ENCODE measurements at places on chromosomes 7 and 10.

DNA sequence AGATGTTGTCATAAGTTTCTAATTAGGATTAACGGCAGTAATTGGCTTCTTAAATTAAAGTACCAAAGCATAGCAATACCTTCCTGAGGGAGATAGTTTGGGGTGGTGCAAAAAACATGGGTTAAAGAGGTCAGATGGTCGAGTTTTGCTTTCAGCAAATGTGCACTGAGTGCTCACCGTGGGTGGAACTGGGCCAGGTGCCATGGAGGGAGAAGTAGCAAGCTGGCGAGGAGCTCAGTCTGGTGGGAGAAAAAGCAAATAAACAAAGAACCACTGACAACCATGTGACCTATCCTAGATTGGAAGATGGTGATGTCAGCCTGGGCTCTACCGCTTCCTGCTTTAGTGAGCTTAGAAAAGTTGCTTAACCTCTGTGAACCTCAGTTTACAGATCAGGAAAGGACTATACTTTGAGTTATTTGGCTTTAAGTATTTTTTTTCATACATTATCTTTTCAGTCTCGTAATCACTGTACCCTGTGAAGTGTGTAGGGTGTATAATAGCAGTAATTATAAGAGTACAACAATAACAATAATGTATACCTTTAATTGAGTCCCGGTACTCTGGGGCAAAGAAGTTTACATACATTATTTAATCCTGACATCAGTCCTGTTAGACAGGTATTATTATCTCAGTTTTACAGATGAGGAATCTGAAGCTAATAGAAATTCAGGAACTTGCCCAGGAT is 69.0 kb upstream of the PDCD4 start:
- no peak for DNase-seq

GRCh38 chr10:15241306-15241705 is 72.8 kb upstream of the NMT2 start:
- no peak for DNase-seq

DNA sequence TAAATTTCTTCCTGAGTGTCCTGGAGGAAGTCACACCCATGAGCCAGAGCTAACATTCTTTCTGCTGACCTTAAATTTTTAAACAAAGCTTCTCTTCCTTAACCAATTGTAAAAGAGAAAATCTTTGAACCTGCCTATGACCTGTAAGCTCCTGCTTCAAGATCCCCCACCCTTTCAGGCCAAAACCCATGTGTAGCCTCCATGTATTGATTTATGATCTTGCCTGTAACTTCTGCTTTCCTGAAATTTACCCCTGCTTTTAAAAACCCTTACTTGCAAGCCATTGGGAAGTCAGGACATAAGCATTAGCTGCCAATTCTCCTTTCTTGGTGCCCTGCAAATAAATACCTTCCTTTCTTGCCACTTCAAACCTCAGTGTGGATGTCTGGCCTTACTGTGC is 68.5 kb upstream of the HECTD2 start:
- no peak for DNase-seq

DNA sequence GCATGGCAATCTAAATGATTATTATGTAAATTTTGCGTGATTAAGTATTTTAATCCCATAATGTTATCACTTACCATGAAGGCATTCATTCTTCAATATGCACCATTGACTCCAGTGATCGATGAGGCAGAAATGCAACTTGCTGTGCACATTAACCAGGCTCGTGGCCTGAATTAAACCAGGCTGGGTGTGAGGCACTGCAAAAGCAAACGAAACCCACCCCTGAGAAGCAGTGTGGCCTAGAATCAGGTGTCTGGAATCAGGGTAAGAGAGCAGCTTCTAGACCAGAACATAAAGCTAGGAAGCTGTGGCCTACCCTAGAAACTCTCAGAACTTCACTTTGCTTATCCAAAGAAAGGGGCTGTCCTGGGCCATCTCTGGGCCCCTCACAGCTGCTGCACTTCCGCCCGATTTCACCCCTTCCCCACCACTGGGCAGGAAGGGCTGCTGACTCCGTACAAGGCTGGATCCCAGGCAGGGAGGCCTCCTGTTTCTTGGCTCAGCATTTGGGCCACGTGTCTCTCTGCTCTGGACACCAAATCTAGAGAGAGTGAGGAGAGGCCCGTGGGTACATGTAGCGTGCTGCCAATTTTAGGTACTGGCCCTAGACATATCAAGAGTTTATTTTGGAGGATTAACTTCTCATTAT is 4.4 kb downstream of the PTPRE start:
- no peak for DNase-seq

- no peak for DNase-seq
Observed at GRCh38 chr10:116780691-116781205, 38.4 kb upstream of the HSPA12A start.

DNA sequence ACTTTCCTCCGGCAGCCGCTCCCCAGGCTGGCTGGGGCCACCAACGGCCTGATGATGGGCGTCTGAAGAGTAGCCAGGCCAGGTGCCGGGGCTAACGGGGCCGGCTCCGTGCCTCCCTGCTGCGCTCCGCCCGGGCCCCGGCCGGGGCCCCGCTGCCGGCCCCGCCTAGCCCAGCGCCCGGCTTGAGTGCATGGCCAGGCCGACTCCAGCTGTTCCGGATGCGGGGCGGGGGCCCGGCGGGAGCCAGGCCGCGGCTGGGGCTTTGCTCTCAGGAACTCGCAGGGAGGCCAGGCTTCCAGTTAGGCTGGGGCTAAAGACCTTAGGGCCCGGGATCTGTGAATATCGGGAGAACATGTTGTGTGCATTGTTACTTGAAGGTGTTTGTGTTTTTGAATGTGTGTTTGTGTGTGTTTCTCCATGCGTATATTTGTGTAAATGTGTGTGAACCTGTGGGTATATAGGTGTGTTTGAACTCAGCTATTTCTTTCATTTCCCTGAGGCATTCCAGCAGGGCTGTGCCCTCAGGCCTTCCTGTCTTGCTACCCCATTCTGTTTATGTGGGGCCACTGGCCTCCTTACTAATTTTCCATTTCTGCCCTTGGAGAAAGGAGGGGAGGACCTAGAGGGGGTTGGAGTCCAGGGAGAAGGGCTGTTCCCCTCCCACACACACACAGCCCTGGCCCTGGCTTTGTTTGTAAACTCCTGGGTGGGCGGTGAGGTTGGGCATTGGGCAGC is 1.1 kb upstream of the LBX1 start:
- no peak for DNase-seq

DNA sequence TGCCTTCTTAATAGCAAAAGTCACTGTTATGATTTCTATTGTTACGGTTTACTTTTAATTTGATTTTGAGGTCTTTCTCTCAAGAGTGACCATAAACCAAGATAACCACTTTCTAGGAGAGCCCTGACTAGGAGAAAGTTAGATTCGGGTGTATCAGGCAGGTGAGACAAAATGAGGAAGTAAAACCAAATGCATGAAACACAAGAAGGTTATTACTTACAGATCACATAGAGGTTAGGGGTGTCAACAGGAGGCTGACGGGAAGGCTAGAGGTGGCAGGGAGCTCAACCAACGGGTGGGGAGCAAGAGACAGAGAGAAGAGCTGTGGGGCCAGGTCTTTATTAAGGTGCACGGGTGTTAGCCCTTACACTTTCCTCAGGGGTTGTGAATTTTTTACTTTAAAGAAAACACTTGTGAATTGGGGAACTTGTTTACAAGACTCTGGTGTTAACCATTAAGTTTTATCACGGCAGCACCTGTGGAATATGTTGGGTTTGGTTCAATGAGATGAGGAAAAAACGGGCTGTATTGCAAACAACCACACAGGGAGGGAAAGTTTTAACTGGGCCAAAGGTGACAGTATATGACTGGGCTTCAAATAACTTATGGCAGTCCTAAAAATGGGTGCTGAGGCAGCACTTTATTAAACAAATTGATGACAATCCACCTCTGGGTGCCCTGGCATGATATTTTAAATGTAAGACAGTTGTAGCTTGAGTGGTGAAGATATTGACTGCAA is 154.9 kb downstream of the SDHAF3 start:
- DNase-seq: no peak

- no peak for DNase-seq
Observed at GRCh38 chr10:34247560-34247959, 567.5 kb downstream of the PARD3 start.

GRCh38 chr10:26525586-26525985 is 87.4 kb downstream of the APBB1IP start:
- DNase-seq: no peak

DNA sequence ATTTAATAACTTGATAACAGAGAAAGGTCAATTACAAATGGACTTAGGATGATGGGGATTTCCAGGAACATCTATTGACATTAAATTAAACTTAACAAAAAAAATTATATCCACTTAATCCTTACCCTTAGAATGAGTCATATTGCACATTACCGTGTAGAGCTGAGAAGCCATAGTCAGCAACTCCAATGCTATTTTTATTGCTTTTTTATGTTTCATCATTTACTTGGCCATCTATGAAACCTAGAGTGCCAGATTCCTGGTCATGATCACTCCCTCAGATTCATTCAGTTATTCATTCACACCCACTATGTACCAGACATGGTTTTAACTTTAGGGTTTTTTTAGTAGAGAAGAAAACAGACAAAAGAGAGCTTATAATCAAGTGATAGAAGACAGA is 1180.4 kb downstream of the CNTNAP2 start:
- no peak for DNase-seq

DNA sequence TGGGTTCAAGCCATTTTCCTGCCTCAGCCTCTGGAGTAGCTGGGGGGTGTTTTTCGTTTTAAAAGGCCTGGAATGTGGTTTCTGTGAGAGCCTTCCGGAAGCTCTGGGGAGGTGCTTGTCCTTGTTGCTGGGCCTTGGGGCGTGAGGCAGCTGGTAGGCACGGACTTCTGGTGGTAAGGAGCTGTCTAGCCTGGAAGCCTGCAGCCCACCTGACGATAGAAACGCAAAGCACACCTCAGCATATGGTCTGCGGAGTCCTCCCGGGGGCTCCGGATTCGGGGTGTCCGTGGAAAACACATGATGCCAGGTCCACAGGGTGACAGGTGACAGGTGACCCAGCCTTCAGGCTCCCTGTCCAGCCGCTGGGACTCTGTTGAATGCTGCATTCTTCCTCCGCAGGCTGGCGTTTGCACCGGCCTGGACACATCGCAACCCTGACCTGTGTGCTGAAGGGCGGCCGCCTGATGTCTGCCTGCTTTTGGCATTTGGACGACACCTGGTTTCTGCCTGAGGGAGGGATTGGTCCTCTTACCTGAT is 37.3 kb downstream of the INPP5A start:
- peak; percentile 61 for DNase-seq

DNA sequence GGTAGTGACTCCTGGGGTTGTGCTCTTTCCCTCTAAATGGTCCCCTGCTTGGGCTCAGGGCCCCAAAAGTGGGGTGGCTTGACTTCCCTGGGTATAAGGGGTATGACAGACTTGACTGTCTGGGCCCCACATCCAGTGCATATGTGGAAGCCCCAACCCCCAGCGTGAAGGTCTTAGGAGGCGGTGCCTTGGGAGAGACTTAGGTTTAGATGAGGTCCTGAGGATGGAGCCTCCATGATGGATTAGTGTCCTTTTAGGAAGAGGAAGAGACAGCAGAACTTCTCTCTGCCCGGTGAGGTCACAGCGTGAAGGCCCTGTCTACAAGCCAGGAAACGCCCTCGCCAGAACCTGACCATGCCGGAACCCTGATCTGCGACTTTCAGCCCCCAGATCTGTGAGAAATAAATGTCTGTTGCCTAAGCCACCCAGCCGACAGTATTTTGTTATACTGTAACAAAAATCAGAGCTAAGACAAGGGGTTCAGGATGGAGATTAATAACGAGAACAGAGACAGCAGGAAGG is 23.8 kb downstream of the PODXL start:
- no peak for DNase-seq

DNA sequence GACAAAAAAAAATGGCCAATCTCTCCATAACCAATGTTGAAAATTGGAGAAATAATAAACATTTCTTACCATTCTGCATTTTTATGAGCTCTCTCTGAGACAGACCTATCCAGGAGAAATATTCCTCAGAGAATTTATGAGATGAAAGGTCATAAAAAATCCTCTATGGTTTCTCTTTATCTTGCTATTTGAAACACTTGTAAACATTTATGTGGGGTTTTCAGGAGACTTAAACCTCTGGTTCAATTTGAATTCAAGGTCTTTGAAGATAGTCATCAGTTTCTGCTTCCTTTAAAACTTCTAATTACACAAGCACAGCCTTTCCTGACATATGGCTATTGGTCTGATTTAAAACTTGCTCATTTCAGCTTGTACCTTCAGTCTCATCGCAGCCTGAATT is 78.5 kb upstream of the APBB1IP start:
- no peak for DNase-seq

GRCh38 chr10:124465003-124465776 is 3.6 kb downstream of the LHPP start:
- no peak for DNase-seq

- DNase-seq: no peak
Observed at GRCh38 chr7:35694161-35694783, 663 bp downstream of the HERPUD2 start.

- DNase-seq: no peak
Observed at GRCh38 chr7:150781103-150781502, 19.1 kb downstream of the TMEM176B start.

GRCh38 chr7:126778101-126778500 is 474.6 kb downstream of the GRM8 start:
- no peak for DNase-seq

GRCh38 chr7:90689260-90689659 is 93.1 kb downstream of the CDK14 start:
- DNase-seq: no peak

Data from T47D (cell line).